ENCODE measurements at places on chromosomes 16 and 17.

DNA sequence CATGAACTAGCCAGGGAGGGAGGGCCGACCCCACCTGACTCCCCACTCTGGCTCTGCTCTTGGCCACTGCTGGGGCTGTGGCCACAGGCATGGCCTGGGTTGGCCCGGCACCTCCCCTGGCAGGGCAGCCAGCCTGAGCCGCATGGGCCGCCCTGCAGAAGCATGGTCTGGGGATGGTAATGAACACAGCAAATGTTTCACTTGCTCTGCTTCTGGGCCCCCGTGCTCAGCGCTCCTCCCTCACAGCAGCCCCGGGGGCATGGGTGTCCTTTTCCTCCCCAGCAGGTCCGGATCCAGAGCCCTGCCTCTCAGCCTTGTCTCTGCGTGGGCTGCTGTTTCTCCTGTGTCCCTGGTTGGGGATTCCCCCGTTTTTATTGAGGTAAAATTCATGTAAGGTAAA, 30.9 kb upstream of the KCNJ12 start:
- no peak for DNase-seq

GRCh38 chr16:46871597-46871996, 12.6 kb upstream of the GPT2 start:
- no peak for DNase-seq

GRCh38 chr17:29005936-29006511, at the start of gene SEZ6:
Gene SEZ6, minus strand, starts transcription at chr17:29006033. Its CDS starts 164 bp downstream, at chr17:29005869.
- DNase-seq = peak; percentile 36

DNA sequence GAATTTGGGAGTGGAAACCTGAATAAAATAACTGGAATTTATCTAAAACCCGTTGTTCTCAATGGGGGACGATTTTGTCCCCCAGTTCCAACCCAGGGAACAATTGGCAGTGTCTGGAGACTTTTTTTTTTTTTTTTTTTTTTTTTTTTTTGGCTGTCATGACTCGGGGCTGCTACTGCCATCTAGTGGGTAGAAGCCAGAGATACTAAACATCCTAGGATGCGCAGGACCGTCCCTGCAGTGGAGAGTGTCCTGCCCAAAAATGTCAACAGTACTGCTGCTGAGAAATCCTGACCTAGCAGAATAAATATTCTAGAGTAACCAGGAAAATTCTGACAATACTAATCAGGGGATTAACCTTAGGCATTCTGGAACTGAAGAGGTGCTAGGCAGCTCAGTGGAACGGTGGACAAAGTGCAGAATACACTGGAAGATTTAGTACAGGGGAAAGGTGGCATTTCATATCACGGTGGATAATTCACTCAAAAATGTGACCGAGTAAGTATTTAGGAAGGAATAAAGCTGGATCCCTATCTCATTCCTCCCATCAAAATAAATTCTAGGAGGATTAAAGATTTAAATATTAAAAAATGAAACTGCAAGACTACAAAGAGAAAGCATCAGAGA, 107.6 kb downstream of the SPECC1 start:
- DNase-seq = no peak

GRCh38 chr17:46922487-46922803, 515 bp upstream of the GOSR2 start:
- DNase-seq = no peak

- DNase-seq = no peak
These were observed 22.8 kb downstream of the GLG1 start for GRCh38 chr16:74583926-74584666.

- DNase-seq = no peak
These were observed 715 bp downstream of the TLCD3A start for GRCh38 chr17:732902-733720.

DNA sequence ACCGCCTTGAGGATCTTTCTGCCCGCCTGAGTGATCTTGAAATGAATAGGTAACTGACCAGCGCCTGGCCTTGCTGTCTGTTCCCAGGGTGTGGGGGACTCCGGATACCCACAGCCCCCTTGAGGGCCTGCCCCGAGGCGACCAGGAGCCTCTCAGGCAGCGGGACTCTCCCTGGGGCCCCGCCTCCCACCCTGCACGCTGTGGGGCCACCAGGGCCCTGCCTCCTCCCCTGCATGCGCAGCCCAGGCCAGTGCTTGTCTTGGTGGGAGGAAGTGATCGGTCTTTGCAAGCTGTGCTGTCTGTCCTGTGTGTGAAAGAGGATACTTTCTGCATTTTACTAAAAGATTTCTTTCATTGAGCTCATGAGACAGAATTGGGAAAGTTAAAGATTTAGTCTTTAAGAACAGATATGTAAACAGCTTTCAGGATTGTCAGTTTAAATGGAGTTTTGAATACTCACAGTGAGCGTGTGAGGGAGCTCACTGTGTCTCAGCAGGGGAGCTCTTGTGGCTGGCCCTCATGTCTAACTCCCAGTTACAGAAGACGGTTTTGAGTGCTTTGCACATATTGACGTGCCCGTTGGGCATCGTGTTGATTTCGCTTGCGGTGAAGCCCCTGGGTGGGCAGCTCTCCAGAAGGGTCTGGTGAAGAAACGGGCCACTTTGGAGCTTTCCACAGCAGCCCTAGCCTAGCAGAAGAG, 36.1 kb upstream of the CAPN15 start:
- DNase-seq = no peak

DNA sequence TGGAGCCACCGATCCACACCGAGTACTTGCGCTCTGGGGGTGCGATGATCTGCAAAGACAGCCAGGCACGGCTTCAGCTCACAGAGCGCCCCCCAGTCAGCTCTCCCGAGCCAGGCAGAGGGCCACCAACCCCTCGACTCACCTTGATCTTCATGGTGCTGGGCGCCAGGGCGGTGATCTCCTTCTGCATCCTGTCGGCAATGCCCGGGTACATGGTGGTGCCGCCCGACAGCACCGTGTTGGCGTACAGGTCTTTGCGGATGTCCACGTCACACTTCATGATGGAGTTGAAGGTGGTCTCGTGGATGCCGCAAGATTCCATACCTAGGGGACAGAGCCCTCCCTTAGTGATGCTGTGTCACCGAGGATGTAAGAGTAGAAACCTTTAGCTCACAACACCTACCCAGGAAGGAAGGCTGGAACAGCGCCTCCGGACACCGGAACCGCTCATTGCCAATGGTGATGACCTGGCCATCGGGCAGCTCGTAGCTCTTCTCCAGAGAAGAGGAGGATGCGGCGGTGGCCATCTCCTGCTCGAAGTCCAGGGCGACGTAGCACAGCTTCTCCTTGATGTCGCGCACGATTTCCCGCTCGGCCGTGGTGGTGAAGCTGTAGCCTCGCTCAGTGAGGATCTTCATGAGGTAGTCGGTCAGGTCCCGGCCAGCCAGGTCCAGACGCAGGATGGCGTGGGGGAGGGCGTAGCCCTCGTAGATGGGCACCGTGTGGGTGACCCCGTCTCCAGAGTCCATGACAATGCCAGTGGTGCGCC, 1.6 kb downstream of the ACTG1 start:
- DNase-seq = no peak

GRCh38 chr17:45110676-45111611, 21.4 kb downstream of the PLCD3 start:
- DNase-seq = peak; percentile 59

DNA sequence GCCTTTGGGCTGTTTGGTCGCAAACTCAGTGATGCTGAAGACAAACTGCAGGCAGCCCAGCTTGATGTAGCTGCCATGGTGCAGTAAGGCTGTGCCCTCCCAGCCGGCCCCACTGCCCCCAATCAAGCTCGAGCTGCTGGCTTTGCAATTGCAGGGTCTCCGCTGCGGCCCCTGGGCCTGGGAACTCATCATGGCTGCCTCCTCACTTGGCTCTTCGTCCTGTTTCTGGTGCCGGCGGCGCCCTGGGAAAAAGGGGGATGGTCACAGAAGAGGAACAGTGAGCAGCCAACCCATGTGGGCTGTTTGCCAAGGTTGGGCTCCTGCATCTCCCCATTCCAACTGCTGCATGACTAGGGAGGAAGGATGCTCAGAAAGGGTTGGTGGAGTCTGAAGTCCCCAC, 3.4 kb upstream of the DHRS13 start:
- no peak for DNase-seq

GRCh38 chr16:48507886-48508285, 102.1 kb downstream of the N4BP1 start:
- no peak for DNase-seq

DNA sequence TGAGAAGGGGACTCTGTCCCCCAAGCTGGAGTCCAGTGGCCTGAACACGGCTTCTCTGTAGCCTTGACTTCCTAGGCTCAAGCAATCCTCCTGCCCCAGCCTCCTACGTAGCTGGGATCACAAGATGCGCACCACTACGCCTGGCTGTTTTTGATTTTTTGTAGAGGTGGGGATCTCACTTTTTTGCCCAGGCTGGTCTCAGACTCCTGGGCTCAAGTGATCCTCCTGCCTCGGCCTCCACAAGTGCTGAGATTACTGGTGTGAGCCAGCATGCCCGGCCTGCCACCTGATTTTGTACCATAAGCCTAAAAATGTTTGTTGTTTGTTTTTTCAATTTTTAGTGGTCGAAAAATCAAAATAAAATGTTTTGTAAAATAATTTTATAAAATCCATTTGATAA, 19.2 kb downstream of the PAFAH1B1 start:
- no peak for DNase-seq

DNA sequence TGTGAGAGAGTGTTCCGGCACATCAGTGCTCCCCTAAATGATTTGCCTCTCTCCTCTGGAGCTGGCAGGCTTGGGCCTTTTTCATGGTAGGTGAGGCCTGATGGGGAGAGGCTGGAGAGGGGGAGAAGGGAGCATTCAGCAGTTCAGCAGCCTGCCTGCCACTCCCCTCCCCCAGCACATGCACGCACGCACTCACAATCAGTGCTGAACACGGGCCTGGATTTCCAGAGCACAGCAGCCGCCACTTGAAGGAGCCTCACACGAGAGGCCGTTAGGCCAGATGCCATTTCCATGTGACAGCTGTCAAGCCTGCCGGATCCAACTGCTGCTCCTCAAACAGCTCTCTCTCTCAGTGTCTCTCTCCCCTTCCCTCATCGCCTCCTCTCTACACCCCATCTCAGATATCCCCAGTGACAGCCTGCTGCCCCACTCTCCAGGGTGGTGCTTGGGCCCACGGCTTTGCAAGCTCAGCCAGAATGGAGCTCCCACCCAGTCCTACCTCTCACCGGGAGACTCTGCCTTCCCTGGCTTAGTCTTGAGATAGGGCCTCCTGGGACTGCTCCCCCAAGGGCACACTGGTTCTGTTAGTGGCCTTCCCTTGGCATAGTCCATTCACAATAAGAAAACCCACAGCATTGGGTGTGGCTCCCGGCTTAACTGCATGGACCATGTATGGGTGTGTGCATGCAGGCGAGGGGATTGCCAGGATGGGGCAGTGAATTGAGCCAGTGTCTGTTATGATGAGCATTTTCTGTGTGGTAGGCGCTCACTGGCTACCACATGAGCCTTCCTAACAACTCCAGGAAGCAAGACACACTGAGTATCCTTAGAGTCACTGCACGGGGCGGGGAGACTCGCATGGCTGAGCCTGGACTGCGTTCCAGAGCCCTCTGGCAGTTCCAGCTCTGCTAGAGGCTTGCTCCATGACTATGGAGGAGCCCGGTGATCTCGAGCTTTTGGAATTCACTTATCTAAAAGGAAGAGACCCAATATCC, 226.2 kb downstream of the CCDC182 start:
- DNase-seq = peak; percentile 54

DNA sequence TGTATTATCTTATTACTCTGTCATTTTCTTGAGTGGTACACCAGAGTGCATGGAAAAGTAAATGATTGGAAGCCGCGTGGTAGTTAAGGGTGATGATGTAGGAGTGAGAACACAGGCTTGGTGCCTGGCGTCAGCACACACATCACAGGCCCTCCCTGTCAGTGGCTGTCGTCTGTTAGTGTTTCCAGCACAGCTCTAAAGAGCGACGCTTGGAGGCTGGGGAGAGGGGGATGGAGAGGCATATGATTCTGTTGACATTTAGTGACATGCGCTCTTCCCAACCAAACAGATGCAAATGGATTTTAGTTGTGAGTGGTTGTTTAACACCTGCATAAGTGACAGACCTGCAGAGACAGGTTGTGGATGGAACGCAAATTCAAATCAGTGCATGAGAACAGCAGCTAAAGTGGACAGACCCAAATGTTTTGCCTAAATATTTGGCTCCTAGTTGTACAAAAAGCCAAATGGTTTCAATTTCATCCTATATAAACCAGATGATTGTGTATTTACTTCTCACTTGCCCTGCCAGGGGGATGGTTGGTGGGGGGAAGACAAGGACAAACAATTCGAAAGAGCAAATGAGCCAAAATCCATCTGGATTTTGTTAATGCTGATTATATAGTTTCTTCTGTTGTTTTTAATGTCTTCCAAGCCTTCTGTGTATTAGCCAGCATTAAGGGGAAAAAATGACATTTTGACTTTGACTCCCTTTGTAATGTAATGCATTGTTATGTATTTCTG, 222.3 kb downstream of the WWOX start:
- DNase-seq = no peak

GRCh38 chr17:44977065-44977464, 9.0 kb upstream of the C1QL1 start:
- DNase-seq = no peak

DNA sequence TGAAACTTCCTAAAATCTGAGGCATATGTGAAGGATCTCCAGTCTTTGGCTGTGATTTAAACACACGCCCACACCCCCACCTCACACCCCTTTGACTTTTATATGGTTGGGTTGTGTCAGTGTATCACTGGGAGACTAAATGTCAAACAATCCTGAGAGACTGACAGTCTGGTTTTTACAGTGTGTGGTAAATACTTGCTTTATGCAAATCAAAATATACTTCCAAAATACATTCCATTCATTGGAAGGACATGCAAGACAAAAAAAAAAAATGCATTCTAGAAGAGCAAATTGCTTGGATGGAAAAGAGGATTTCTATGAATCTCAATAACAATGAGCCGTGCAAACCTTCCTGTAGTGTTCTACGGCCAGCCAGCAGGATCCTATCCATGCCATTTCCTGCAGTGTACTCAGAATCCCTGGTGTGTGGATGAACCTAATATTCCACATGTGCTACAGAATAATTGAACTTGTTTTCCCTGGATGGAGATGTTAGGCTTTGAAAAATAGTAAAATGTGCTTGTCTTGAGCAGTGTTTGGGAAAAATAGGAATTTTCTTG, 602.1 kb upstream of the GOT2 start:
- DNase-seq = no peak

DNA sequence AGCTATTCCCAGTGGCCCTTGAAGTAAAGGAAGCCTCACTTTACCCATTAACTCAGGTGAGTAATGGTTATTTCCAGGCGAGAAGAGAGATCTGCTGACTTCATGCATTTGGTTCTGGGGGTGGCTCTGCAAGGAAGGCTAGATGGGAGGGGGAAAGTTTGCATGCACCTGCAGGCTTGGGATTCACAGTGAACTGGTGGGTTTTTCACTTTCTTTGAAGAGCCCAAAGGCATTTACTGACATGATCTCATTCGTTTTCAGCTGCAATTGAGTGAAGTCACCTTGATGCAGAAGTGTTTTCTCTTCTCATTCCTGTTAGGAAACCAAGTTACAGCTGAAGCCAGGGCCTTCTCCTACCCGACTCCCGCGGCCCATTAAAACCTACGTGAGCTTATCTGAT, 131.0 kb upstream of the N4BP1 start:
- no peak for DNase-seq

GRCh38 chr17:68759002-68759342, 157.8 kb upstream of the FAM20A start:
- no peak for DNase-seq
